Activated CD8-positive, alpha-beta memory T cell treated with anti-CD3 and anti-CD28 coated beads for 4 hours (primary cell): ENCODE measurements at places on chromosomes 6 and 20.

DNA sequence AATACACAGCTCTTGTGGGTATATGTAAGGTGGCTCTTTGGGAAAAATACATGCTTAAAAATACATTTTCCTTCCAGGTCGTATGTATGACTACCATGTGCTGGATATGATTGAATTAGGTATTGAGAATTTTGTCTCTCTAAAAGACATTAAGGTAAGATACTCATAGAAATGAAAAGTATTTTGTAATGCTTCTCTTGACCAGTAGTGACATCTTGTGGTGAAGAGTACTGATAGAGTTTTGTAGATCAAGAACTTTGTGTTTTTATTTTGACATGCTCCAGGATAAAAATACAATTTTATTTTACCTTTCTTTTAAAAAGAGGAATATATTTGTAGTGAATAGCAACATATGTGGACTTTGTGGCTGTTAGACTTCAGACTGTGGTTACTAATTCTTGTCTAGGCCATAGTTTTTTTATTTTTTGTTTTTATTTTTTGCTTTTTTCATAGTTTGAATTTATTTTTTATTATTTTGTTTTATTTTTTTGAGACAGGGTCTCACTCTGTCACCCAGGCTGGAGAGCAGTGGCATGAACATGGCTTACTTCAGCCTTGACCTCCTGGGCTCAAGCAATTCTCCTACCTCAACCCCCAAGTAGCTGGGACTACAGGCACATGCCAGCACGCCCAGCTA, 17.9 kb downstream of the RPF2 start:
- DNase-seq, result no peak

- no peak for DNase-seq
Measured at GRCh38 chr6:53734473-53735299, 60.1 kb upstream of the LRRC1 start.

- no peak for DNase-seq
Measured at GRCh38 chr20:32181606-32182005, 25.9 kb downstream of the PLAGL2 start.

- no peak for DNase-seq
Measured at GRCh38 chr6:157779705-157780604, 43.1 kb upstream of the SNX9 start.

DNA sequence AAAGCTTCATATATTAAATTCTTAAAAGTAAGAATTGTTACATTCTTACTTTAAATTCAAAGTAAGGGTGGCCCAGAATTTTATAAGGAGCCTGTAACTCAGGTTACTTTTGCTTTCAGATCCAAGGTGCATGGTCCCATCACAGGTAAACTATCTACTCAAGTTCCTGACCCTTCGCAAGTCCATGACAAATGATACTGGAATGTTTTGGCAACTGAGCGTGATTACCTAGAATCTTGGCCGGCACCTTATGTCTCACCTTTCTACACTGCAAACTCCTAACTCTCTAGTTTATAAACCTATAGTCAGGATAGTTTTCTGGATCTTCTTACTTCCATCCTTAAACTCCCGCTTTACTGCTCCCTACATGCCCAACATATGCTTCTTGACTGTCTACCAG, 67.9 kb upstream of the HMGN3 start:
- DNase-seq, result no peak

DNA sequence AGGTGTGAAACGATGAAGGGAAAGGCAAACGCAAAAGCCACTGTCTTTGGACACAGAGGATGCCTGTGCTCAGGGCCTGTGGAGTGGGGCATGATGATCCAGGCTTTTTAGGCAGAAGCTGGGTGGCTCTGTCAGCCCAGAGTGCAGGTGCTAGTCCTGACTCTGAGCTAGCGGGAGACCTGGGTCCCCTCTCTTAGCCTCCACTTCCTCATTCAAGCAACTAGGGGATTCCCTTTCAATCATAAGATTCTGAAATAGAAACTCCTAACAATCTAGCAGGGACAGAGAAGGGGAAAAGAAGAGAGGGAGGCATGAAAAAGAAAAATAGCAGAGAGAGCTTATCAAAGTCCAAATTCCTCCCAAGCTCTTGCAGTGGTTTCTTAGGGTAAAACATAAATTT, 7.6 kb upstream of the HIVEP2 start:
- no peak for DNase-seq

DNA sequence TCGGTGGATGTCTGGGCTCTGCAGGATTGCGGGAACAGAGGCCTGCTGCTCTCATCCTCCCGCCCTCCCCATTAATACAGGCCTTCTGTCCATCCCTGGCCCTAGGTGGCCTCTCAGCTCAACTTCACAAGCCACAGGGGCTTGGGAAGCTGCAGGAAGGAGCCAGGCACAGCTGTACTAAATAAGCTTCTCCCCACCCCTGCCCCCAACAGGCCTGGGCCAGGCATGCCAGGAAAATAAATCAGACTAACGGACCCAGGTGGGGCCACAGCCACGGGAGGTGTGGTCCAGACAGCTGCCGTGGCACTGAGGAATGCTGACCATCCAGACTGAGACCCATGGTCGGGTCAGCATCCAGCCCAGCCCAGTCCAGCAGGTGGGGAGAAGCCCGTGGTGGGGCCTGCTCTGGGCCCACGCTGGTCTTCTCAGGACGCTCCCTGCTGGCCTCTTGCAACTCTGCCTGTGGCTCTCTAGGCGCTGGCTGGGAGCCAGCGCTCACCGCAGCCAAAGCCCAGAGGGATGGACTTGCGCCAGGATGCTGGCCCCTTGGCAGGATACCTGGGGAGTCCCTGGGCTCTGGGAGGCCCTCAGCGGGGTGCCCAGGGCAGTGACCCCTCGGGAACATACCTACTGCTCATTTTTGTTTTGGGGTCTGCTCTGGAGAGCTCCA, 8.6 kb upstream of the YTHDF1 start:
- DNase-seq, result no peak

DNA sequence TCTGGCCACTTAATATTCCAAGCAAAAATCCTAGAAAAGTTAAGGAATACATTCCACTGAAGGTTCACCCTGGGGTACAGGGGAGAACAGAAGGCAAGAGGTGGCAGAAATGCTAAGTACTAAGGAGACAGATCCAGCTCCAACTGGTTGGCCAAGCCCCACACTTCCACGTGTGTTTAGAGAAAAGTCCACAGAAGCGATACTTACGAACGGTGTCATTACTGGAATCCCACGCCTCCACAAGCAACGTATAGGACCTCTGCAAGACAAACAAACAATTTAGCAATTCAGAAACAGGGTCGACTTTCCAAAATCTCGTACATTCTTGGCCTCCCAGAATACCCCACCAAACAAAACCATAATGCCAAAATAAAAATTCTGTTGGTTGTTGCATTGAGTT, 10.0 kb downstream of the JAG1 start:
- no peak for DNase-seq

GRCh38 chr6:5684320-5685053, 322.2 kb downstream of the NRN1 start:
- no peak for DNase-seq

GRCh38 chr6:47631269-47631772, 67.1 kb upstream of the ADGRF4 start:
- DNase-seq, result no peak

DNA sequence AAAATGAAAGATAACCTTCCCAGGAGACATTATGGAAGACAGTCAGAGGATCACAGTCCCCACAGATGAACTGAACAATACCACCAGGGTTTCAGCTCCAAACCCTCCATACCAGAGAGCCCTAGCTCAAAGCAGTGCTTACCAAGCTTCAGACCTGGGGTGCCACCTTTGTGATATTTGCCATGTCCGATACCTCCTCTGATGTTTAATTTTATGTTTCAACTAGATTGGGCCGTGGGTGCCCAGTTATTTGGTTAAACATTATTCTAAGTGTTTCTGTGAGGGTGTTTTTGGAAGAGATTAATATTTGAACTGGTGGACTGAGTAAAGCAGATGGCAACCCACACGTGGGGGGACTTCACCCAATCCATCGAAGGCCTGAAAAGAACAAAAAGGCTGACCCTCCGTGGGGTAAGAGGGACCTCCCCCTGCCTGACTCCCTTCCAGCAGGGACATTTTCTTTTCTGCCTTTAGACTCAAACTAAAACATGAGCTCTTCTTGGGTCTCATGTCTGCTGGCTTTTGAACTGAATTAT, 11.8 kb downstream of the SCML4 start:
- no peak for DNase-seq

DNA sequence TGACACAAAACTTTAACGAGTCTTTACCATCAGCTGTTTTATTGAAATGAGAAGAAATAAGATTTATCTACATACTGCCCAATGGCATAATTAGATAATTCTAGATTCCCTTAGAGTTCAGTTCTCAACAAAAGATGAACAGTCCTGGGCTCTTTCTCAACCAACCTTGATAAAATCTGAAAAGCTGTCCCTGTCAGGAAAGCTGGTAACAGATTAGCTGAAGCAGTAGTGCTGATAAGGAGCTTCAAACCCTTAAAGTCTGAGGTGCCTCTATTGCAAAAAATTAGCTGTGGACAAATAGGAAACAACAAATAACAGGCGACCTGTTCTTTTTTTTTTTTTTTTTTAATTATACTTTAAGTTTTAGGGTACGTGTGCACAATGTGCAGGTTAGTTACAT, 35.9 kb upstream of the FAM135A start:
- no peak for DNase-seq

DNA sequence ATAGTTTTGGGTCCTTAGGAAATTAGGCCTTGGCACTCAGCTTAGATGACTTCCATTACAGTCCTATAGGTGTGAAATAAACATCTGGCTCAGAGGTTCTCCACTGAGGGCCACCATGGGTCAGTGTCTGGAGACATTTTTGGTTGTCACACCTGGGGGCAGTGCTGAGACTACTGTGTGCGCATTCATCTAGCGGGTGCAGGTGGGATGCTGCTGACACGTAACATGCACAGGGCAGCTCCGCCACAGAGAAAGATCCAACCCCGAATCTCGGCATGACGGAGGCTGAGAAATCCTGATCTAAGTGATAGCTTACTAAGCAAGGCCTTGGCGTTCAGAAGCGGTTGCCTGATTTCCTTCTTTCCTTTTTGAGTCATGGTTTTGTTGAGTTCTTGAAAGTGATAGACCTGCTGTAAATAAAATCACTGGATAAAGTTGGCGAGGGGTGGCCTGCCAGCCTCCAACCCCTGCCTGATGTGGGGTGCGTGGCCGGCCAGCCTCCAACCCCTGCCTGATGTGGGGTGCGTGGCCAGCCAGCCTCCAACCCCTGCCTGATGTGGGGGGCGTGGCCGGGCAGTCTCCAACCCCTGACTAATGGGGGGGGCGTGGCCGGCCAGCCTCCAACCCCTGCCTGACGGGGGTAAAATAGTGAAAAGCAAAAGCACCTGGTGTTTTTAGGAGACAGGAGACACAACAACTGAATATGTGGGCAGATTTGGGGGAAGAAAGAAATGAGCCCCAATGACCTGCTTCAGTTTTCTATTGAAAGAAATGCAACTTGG, 158.1 kb downstream of the CDH26 start:
- no peak for DNase-seq

DNA sequence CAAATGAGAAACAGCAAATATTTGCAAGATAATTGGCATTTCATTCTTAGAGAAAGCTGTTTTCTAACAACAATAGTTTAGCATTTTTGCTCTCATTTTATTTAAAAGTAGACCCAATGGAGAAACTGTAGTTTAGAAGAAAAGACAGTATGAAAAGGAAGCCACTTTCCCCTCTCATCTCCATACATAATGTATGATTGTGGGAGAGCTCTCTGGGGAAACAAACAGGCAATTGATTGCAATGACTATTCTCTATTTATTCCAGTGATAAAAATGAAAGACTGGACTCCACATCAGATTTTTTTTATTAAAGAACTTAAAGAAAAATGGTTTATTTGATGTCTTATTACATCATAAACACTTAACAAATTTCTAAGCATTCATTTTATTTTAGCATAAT, 116.8 kb upstream of the SASH1 start:
- DNase-seq, result no peak

DNA sequence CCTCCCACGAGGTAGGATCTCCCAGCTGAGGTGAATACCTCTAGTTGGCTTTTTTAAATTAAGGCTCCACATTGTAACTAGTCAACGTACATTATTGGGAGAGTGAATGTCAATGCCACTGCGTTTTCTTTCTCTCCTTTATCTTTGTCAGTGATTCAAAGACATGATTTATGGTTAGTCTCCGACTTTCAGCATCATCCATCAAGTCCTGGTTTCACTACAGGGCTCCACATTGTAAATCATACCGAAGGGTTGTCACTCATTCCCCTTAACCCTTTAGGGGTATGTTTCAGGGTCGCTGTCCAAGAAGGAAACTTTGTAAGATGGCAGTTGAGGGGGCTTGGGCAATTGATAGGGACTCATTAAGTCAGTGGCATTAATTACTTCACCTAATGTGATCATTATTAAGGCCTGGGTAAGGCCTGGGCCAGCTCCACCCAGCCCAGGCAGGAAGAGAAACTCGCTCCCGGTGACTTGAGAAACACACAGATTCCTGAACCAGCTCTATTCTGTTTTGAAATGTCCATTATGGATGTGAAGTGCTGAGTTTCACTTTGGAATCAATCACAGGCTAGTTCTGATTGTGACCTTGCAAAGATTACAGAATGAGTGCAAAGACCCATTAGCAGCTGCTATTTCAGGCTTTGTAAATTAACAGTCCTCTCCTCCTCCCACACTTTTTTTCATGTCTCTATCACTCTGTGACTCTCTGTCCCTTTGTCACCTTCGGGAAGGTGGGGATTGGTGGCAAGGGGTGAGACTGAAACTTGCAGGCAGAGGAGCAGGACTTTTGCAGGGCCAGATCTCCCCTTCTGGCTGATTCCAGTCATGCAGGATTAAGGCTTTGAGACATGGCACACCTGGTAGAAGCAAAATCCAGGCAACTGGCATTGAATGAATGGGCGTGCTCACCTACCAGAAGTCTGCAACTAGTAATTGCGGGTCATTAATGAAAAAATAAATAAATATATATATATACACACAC, 222.4 kb downstream of the TSHZ2 start:
- no peak for DNase-seq

GRCh38 chr6:156617376-156617775, 159.8 kb upstream of the ARID1B start:
- DNase-seq, result no peak
